ENCODE measurements at places on chromosomes 6 and 20. TPM values are rescaled to one million over a fixed set of nuclear protein-coding genes. Genes with fewer than 3 reads are reported as not detected.

DNA sequence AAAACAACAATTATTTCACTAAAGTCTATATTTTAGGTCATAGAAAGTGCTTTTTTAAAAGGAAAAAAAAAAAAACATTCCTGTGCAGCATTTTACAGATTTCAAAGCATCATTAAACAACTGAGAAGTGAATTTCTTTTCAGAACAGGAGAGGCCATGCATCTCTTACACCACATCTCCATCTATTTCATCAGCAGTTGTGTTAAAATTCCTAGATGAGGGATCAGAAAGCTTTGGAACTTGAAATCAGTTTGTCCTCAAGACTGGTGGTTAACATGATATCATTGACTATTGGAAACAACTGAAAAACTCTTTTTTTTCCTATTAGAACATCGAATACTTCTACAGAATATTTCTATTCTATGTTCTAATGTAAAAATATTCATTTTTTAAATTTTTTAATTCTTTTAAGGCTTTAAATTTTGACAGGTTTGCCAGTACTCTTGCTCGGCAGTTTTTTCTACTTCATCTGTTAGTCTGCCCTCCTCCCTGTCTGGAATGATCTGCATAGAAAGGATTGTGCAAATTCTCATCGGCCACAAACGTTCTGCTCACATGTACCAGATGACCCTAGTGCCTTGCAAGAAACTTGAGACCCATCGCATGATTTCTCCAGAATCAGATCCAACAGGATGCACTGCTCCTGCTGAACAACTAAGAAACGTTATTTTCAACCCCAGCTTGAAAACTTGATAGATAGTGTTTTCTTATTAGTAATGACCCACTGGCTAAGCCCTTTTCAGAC is 411.0 kb upstream of the AGPAT4 start:
- no peak for DNase-seq

The FAM110A gene
- polyA plus RNA-seq, result 6.9 TPM

The MMP24 gene
- polyA plus RNA-seq, result 0.67 TPM

The OPRL1 gene
- polyA plus RNA-seq, result 0.67 TPM

The LZTS3 gene
- polyA plus RNA-seq, result 10.4 TPM

Data from urinary bladder (tissue), 4 donors.